ENCODE measurements at places on chromosomes 5 and 9.

DNA sequence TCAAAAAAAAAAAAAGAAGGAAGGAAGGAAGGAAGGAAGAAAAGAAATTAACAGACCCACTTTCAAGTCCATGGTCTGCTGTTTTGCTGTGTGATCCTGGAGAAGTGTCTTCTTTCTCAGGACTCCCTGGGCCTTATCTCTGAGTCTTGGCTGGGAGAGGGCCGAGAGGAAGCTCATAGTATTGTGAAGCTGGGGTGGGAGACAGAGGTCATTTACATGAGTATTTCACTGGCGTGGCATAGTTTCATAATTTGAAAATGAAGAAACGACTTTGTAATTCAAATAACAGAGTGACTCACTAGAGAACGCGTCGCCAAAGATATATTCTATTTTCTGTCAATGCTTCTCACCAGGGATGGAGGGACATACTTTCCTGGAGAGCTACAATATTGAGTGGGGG, 2.4 kb upstream of the C9orf50 start:
- no peak for DNase-seq

- DNase-seq: no peak
These were observed 20.3 kb downstream of the CDC14B start for GRCh38 chr9:96599298-96599697.

DNA sequence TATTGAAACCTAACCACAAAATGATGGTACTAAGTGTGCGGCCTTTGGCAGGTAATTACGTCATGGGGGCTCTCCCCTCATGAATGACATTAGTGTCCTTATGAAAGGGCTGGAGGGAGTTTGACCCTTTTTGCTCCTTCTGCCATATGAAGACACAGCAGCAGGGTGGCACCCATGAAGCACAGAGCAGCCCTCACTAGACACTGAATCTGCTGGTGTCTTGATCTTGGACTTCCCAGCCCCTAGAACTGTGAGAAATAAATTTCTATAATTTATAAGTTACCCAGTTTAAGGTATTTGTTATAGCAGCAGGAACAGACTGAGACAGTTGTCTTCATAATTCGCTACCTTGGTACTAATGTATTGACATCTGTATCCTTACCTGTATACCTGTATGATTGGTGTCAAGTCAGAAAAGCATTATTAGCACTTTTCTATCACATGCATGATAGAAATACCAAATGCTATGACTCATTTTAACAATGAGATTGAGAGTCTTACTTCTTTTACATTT, 80.4 kb downstream of the GCNT4 start:
- no peak for DNase-seq

GRCh38 chr9:13439685-13440476, 160.4 kb upstream of the MPDZ start:
- DNase-seq: no peak

GRCh38 chr5:60811105-60811504, 33.0 kb downstream of the ELOVL7 start:
- DNase-seq: no peak
